ENCODE measurements at places on chromosomes 12 and 14.

GRCh38 chr14:61756135-61756534, 6.1 kb upstream of the SNAPC1 start:
- no peak for DNase-seq

DNA sequence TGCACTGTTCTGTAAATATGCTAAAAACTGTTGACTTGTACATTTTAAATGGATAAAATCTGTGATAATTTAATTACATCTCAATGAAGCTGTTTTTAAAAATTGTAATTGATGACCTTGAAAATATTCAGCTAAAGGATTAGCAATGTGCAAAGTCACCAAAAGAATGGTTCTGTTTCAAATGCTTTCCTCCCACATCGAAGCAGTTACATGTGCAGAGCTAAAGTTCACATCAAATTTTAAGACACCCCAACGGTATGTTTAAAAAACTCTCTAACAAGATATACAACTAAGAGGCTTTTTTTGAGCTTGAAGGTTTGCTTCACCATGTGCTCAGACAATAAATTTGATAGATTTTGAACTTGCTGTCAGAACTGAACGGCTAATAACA, 114.6 kb upstream of the KRAS start:
- DNase-seq: no peak

- no peak for DNase-seq
Observed at GRCh38 chr14:90569606-90570387, 173.0 kb downstream of the CALM1 start.

- DNase-seq: no peak
Observed at GRCh38 chr12:127273626-127274025, 993.3 kb upstream of the TMEM132C start.

DNA sequence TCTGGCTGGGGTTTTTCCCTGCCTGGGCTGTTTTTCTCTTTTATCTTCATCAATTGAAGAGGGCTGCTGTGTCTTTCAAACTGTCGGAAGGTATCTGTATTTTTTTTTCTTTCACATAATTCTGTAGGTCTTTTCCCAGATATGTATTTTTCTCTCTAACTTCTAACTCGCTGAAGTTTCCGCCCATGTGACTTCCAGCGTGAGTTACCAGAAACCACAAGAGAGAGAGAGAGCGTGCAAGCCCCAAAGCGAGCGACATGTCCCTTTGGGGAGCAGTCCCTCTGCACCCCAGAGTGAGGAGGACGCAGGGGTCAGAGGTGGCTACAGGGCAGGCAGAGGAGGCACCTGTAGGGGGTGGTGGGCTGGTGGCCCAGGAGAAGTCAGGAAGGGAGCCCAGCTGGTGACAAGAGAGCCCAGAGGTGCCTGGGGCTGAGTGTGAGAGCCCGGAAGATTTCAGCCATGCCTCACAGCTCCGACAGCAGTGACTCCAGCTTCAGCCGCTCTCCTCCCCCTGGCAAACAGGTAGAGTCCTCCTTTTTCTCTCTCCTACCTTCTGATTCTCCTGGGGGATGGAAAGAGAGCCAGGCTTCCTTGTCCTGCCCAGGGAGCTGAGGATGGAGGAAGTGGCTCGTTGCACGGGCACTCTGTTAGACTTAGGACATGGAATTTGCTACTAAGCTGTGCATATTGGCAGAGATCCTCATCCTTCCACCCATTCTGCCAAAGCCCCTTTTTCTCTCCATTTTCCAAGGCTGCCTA, at the start of gene BATF:
BATF (plus strand) TSS at position 246 of the 759 bp plus-strand sequence; CDS start at position 460, 214 bp downstream.
- no peak for DNase-seq

- DNase-seq: no peak
Observed at GRCh38 chr12:53090554-53090953, 6.9 kb upstream of the IGFBP6 start.

DNA sequence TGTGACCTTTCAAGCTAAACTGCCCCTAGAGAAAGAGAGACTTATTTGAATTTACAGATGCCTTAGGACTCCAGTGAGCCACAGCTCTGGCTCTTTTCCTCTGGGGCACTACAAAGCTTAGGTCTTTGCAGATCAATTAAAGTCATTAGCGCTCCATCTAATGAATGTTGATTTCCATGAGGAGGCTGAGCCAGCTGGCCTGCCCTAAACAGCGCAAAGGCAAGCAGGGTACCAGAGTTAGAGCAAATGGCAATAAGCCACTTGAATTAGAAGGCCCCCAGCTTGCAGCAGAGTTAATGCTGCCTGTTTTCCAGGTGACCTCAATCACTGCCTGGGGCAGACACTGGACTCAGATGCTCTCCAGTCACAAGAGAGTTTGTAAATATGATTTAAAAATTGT, 695.3 kb downstream of the DIO2 start:
- no peak for DNase-seq

DNA sequence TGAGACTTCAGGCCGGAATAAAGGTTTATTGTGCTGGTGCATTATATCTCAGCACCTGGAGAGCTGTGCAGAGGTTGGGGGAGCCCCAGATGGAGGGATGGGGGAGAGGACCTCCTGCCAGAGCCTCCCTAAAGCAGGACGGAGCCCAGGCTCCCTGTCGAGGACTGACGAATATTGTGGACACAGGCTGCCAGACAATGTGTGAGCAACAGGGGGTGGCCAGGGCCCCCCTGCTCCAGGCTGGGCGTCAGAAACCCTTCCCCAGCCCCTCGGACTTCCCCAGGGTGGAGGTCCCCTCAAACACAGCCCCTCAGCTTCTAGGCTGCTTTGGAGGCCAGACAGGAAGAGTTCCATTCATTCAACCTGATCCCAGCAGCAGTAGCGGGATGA, 8.0 kb downstream of the TMEM119 start:
- no peak for DNase-seq

- DNase-seq: no peak
Observed at GRCh38 chr12:132067182-132067581, 76.9 kb downstream of the DDX51 start.

- no peak for DNase-seq
Observed at GRCh38 chr12:123115409-123116121, 35.3 kb downstream of the PITPNM2 start.

- DNase-seq: no peak
Observed at GRCh38 chr14:72965249-72965648, 39.0 kb downstream of the DCAF4 start.

- no peak for DNase-seq
Observed at GRCh38 chr14:55129428-55130195, 560 bp downstream of the LGALS3 start.

GRCh38 chr12:46946137-46946536, 120.3 kb upstream of the SLC38A4 start:
- no peak for DNase-seq

- no peak for DNase-seq
Observed at GRCh38 chr12:89729946-89730459, 21.4 kb upstream of the ATP2B1 start.

GRCh38 chr12:24853094-24853493, 95.8 kb downstream of the BCAT1 start:
- no peak for DNase-seq

DNA sequence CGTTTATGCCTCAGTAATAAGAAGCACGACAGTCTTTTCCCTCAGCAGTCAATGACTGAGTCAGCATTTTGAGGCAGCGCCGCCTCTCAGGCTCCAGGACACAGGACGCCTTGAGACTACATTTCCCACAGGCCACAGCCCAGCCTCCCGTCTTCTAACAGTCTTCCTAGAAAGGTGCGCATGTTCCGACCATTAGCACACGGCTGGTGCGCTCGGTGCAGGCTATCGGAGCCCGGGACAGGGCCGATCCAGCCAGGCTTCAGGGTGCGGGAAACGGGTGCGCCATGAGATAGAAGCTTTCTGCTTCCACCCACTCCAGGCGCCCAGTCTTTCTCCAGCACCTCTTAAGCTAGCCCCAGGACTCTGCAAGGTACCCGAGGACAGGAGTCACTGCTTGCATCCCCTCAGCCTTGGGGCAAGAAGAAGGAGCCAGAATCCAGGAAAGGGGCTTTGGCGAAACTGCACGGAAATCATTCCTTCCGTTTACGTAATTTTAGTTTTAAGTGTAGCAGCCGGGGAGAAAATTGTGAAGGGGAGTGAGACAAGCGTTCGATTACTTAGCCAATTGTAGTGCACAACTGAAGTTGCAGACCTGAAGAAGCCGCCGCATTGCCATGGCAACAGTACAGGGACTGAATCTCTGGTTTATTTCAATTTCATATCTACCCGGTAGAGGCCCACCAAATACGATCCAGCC, 54.0 kb downstream of the ZNF641 start:
- DNase-seq: no peak

DNA sequence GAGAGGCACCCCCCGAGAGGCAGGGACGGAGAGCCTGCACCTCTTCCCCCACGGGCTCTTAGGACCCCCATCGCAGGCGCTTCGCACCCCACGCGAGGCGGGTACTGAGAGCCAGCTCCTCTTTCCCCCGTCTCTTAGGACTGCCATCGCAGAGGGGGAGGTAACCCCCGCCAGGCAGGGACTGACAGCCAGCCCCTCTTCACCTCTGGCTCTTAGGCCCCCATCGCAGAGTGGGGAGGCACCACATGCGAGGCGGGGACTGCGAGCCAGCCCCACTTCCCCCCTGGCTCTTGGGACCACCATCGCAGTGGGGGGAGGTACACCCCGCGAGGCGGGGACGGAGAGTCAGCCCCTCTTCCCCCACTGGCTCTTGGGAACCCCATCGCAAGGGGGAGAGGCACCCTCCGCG, 46.1 kb downstream of the DDX11 start:
- no peak for DNase-seq

DNA sequence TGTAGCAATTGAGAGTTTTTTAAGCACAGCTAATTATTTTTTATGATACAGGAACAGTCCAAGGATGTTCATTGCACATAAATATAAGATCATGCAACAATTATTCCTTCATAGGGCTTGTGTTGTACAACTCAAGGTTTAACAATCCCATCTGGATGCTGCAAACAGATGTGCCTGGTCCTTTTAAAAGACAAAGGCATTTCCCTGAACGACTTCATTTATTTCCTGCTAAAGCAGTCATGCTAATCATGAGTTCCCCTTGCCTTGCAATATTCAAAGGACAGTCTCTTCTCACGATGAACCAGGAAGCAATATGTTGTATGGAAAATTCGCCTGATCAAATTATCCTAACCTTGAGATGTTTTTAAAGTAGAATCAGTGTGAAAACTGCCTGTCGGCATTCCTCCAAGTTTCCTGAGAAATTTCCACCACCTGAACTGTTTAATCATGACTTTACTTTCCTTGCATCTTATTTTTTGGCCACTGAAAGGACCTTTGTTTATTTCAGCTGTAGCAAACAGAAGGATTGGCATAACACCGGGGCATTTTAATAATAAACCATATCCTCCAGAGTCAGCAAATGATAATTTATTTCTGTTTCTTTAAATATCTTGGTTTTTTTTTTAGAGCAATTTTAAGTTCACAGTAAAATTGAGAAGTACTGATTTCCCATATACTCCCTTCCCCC, 33.9 kb upstream of the TSPAN8 start:
- DNase-seq: no peak

DNA sequence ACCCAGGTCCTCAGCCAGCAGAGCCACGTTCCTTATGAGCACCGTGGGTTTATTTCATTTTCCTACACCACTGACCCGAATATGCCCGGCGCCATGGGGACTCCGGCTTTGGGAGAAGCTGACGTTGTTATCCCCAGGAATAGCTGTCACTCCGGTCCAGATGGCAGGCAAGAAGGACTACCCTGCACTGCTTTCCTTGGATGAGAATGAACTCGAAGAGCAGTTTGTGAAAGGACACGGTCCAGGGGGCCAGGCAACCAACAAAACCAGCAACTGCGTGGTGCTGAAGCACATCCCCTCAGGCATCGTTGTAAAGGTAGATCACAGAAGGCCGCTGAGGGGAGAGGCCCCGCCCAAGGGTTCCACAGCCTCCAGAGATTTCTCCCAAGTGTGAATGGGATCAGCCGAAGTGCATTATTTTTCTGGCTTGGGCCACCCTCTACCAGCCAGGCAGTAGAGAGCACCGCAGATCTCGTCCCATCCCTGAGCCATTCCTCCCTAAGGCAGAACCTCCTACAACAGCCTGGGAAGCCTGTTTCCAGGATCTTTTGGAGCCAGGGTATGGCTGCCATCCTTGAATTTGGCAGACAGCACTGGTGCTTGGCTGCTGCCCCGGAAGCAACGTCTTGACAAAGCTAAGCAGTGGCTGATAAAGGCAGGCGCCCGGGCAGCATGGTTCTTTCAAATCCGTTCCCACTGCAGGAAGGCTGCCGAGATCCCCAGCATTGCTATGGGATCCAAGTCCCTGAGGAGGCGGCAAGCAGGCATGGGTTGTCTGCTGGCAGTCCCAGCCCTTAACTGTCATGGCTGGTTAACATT, 17.8 kb downstream of the CDK2AP1 start:
- DNase-seq: no peak

DNA sequence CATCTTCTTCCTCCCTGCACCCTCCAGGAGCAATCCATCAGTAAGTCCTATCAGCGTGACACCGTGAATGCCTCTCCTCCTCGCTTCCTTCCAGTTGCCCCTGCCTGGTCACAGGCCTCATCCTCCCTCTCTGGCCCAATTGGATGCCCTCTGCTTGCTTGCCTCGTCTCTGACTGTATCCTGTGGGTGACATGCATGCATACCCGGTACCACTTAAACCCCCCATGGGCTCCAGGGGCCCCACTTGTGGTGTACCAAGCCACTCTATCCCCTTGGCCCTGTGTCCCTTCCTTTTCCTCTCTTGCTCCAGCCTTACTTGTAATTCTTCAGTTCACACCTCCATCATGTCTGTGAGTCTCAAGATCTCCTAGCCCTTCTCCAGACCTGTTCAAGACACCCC, 106.0 kb upstream of the RTL1 start:
- no peak for DNase-seq

- peak; percentile 63 for DNase-seq
Observed at GRCh38 chr14:96424109-96424989, 32.4 kb downstream of the AK7 start.

GRCh38 chr12:30908722-30909348, 17.7 kb upstream of the TSPAN11 start:
- DNase-seq: no peak

DNA sequence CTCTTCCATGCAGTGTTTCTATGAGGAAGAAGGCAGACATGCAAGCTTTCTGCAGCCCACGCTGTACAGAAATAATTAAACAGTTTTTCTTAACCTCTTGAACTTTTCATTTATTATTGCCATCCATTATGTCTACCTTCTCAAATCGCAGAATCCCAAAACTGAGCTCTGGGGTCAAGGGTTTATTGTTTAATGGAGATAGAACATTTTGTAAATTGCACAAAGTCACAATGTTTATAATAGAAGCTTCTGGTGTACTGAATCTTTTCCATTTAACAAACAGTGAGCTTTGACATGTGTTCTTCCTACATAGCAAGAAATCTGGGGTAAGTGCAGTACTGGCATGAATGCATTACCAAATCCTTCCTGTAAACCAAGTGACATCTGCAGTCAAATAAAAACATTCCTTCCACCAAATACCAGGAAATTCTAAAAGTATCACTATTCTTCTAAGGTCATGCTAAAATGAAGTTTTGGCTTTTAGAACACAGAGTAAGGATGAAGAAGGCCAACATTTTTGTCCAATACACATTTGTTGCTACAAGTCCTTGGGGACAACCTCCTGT, 385.3 kb upstream of the DDHD1 start:
- DNase-seq: no peak

DNA sequence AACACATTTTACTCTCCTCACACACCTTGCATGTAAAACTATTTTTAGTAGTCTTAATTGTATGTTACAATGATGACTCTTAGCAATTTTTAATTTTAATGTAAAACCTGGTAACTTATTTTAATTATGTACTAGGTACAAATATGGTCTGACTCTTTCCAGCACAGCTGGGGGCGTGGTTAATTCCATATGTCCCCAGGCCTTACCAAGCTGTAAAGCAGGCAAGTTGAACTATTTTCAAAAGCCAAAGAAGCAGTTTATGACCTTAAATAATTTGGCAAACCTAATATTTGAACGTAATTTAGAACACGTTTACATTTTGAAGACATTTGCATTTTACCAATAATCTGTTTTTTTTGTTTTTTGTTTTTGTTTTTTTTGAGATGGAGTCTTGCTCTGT, 9.3 kb upstream of the ACOT6 start:
- DNase-seq: no peak

All from SHP77 (cell line).